ENCODE measurements at places on chromosomes 6 and 20.

DNA sequence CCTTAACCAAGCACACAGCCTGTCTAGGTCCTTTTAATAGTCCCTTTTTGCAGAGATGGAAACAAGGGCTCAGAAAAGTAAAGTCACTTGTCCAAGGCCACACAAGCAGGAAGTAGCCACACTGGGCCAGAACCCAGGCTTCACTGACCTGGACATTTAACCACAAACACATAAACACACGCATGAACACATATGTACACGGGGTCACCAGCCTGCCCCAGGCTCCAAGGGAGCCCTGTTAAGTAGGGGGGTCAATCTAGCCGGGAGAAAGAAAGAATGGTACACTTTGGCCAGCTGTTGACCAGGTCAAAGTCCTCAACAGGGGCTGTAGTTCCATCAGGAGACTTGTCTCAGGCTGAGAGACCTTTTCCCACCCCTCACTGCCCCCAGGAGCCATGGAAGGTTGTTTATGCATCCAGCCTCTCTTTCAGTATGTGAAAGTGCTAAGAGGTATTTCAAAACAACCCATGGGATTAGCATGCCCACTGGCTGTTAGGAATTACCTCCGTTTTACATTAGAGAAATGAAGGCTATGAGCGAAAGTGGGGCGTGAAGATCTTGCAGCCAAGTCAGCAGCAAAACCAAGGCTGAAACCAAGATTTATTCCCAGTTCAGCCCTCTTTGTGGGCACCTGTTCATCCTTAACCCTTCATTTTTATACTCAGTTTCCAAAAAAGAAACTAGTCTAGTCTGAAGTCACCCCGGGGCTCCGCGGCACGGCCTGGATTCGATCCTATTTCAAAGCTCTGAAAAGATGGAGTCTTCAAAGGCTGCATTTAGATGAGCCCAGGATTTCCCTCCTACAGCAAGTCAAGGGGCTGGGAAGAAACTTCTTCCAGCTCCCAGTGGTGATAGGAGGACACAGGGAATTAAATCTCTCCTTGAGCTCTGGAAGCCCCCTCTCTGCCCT, 9.8 kb downstream of the SDC4 start:
- DNase-seq = no peak

- DNase-seq = peak; percentile 66
Observed at GRCh38 chr6:166627875-166628801, 1.1 kb upstream of the RPS6KA2 start.

- DNase-seq = peak; percentile 83
Observed at GRCh38 chr6:44078827-44079671, 48.2 kb downstream of the MRPL14 start.

DNA sequence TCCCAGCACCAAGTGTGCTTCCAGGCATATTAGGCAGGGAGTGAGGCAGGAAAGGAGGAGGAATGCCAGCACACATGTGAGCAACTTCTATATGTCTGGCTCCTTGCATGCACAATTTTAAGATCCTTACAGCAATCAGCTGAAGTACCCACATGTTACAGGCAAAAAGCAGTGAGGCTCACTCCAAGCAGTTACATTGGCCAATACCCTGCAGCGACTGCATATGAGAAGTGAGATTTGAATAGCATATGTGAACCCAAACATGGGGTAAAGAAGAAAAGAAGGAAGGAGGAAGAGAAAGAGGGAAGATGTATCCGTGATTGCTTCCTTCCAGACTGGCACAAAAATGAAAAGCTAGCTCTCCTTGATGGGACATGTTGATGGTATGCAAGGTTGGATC, 193.6 kb downstream of the PTPRT start:
- DNase-seq = no peak

DNA sequence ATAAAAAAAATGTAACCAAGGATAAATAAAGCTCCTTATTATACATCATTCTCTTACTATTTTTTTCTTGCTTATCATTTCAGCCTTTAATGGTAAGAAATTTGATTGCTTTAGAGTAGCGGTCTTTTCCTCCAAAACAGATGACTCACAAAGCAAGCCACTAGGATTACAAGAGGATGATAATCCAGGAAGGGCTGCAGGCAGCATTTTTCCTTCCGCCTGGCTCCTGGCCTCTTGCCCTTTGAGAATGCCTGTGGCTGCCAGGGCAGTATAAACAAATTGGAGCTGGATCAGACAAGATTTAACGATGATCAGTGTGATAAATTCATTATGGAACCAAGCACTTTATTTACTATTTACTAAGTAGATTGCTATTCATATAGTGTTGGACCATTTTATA, 9.7 kb upstream of the FBXL4 start:
- no peak for DNase-seq

- no peak for DNase-seq
Observed at GRCh38 chr6:108576709-108577108, 16.0 kb downstream of the FOXO3 start.
